ENCODE measurements at places on chromosomes 6 and 20.

DNA sequence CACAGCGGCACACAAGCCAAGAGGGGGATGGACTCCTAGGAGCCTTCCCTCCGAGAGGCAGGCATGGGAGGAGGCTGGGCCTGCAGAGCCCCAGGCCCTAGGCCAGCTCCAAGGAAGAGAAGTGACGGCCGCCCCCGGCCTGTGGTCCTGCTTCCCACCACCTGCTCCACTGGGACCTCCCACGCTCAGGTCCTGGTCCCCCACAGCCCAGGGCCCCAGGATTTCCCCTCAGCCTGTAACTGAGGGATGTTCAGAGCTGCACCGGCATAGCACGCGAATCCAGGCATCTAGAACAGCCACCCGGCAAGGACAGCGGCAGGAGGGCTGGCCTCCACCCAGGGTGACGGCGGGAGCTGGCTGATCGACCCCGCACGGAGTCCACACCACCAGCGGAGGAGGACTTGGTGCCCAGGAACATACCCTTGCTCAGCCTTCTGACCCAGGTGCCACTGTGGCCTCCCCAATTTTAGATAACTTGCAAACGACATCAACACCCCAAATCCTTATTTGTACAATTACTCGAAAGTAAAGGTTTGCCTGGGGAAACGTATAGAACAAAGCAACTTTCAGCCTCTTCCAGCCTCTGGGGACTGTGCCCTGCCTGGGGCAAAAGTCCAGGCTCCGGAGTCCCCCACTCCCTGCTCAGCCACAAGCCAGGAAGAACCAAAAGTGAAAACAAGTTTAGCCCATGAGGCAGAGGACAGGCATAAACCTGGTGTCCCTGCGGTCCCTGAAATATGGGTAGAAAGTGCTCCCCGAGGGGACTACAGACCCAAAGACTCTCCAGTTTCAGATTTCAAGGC is 3.5 kb downstream of the GATA5 start:
- DNase-seq: no peak

DNA sequence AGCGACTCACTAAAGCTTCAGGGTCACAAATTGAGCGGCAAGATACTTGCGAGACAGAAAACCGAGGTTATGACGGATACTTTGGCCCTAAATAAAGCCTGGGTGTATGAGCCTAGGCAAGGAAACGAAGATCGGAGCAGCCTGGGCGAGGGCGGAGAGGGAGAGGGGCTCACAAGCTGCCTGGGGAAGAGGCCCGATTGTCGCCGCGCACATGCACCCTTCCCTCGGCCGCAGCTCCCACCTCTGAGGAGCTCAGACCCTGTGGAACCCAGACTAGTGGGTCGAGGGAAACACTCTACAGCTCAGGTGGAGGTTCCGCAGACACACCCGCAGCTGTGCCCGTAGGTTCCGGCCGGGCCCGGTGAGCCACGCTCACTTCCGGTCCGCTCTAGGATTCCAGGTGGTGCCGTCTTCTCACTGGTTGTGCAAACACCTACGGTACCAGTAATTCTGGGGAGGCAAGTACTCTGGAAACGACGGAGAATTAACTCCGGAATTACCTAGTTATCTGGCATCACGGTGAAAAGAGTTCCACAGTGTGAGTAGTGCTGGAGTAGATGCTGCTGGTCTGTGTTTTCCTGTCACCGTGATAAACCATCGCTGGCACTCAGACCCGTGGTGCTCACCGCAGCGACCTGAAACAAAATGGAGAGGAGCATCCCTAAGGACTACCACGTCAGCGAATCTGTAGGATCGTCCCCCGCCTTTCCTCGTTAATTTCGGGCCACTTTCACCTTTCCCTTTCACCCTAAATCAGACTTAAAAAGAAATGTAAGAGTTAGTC is 61.5 kb downstream of the GPX5 start:
- peak; percentile 52 for DNase-seq

GRCh38 chr6:134381959-134382358 is 64.0 kb upstream of the SGK1 start:
- DNase-seq: no peak

- DNase-seq: no peak
These were observed 677.3 kb upstream of the AGPAT4 start for GRCh38 chr6:161951126-161951525.

- peak; percentile 46 for DNase-seq
These were observed 555 bp upstream of the ZBTB46 start for GRCh38 chr20:63831646-63831992.

DNA sequence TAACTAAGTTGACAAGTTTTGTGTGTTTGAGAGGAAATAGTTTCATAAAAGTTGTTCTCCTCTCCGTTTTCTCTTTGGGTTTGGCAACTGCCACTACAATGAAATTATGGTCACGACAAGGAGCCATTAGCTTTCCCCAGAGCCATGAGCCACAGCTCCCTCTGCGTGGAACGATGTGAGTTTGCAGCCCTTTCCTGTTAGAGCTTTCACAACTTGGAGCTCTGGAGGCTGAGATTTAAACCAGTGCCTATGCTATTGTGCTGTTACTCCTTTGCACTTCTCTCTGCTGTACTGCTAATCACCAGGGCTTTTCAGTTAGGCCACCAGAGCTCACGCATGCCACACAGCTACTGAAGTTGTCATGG is 29.3 kb upstream of the TXNDC5 start:
- no peak for DNase-seq

- DNase-seq: no peak
These were observed 38.3 kb downstream of the COX4I2 start for GRCh38 chr20:31675828-31676608.

DNA sequence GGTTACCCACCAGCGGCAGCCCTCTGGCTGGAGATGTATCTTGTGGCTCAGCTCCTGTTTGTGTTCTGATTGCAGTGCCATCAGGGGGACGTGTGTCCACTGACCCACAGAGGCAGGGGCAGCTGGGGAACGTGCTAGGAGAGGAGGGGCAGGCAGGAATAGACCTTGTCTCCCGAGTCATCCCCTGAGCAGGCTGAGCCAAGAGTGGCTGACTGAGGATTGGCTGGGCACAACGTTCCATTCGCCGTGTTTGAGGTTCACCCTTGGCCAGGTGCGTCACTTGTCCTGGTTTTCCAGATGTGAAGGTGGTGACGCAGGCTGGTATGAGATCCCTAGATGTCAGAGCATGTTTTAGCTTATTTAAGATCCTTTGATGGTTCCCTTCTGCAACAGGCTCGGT is 57.7 kb downstream of the ADNP start:
- no peak for DNase-seq

GRCh38 chr6:141057761-141058160 is 1075.0 kb upstream of the GJE1 start:
- no peak for DNase-seq

DNA sequence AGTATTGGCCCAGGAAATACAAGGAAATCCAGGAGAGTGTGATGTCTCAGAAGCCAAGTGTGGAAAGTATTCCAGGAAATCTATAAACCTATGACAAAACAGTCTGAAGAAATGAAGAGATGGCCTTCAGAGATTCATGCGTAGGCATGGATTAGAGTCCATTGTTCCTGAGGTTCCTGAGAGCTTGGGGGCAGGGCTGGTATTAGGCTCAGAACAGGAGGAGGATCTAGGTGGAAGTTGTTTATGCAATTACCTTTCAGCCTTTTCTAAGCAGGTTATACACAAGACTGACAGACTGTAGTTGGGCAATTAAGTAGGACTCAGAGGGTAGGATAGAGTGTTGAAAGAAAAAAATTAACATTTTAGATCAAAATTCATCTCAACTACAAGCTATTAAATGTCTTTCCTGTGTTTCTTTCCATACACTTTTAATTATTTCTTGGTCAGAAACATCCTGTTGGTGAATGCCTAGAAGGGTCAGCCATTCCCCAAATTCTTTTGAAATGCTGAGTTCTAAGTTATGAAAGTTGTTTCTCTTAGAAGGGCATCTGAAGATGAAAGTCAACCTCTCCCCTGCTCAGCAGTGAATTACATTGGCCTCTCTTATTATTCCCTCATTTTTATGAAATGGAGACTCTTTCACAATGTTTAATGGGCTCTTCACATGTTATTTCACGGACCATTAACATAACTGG is 201.2 kb upstream of the MYLIP start:
- no peak for DNase-seq

- DNase-seq: no peak
These were observed 4.2 kb downstream of the AKIRIN2 start for GRCh38 chr6:87697581-87698546.

- no peak for DNase-seq
These were observed 363.8 kb upstream of the PTCHD4 start for GRCh38 chr6:48474830-48475229.

DNA sequence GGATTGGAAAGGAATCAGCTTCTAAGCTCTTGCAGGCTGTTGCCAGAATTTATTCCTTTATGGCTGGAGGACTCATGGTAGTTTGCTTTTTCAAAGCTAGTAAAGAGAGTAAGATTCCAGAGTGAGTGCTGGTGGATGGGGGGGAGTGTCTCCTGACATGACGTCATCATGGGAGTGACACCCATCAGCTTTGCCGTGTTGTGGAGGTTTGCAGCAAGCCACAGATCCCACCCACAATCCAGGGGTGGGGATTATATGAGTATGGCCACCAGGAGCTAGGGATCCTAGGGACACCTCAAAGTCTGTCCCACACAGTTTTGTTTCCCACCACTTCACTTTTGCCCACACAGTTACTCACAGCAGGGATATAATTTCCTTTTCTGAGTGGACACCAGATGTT is 28.7 kb upstream of the PMEPA1 start:
- no peak for DNase-seq

DNA sequence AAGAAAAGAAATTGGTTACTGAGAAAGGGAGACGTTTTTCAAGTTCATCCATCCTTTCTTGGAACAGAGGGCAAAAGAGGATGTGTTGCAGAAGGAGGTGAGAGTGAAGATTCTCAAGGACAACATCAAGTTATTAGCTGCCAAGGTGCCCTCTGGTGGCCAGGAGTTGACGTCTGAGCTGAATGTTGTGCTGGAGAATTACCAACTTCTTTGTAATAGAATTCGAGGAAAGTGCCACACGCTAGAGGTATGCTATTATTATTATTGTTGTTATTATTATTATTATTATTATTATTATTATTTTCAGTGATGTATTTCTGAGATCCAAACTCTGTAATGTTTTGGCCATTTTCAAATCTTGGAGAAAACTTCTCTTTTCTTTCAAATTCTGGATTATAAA is 197.0 kb downstream of the UTRN start:
- DNase-seq: peak; percentile 78

- DNase-seq: no peak
These were observed 168.6 kb downstream of the GMPR start for GRCh38 chr6:16406966-16407365.

GRCh38 chr6:34877259-34877658 is 10.6 kb downstream of the TAF11 start:
- DNase-seq: no peak

DNA sequence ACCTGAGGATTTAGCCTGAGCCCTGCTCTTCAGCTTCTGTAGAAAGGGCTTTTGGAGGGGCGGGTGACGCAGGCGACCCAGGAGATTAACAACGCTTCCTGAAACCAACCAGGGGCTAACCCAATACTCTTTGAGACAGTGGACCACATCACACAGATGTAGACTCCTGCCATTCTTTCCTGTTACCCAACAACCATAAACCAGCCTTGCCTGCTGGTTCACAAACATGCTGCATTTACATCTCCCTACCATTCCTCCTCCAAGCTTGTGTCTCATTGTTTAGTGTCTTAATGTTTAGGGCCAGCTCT is 28.3 kb downstream of the PPP1R16B start:
- no peak for DNase-seq

DNA sequence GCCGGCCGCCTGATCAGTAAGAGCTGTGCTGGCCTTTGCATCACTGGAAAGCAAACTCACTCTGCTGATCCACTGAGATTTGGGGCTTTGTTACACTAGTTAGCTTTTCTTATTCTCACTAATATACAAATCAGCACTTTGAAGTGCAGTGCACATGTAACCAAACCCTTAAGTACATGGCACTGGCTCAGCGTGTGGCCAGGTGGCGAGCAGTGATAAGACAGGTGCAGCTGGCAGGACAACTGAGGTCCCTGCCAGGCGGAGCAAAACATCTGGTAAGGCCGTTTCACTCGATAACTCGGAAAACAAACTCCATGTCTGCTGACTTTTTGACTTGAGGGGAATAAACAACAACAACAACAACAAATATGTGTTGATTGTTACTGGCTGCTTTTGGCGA is 11.0 kb downstream of the GFRA4 start:
- DNase-seq: peak; percentile 70

DNA sequence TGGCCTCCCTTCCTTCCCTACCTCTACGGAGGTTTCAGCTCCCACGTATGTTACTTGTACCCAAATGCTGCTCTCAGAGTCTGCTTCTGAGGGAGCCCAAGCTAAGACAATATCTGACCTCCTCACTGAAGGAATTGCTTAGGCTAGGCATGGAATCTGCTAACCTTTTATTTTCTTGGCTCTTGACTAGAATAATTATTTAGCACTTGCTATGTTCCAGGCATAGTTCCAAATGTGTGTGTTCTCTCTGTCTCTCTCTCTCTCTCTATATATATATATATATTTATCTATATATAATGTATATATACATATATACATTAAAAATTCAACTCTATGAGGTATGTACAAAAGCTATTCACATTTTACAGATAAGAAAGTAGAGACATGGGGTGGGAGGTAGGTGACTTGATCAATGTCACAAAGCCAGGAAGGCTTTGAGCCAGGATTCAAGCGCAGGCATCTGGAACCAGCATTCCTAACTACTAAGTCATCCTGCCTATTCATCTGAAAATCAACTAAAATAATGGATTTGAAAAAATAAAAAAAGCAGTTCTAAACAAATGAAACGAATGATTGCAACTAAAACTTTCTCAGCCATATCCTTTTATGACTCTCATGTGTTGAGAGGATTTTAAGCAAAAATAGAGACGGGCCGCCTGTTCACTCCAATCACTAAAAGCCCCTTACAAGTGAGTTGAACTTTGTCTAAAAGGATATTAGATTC is 189.7 kb upstream of the JAG1 start:
- DNase-seq: no peak

DNA sequence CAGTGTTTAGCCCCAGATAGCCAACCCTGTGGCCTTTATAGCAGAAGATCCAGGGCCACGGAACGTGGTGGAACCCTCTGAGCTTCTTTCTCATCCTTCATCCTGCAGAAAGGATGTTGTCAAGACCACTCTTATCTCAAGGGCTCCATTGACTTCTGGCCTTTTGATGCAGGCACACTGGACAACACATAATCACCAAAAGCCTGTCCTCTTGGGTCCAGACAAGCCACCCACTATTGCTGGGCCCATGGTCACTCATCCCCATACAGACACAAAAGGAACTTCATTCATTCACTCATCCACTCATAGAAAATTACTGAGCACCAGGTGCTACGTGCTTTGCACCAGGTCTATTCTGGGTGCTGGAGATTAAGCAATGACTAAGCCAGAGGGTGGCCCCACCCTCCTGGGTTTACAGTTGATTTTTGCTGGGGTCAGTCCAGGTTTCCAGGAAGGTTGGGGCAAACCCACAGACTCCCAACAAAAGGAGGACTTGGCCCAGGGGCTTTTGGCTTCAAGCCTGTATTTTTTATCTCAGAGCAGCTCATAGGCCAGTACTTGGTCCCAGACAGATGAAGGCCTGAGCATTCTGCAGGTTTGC is 2.4 kb downstream of the CST8 start:
- no peak for DNase-seq

- no peak for DNase-seq
These were observed 41.8 kb downstream of the GPR63 start for GRCh38 chr6:96795481-96795880.

- DNase-seq: no peak
These were observed 191.6 kb downstream of the DST start for GRCh38 chr6:56450882-56451739.

- DNase-seq: no peak
These were observed 388.8 kb downstream of the RNGTT start for GRCh38 chr6:88574651-88575050.
